IMR-90 (cell line): ENCODE measurements at places on chromosomes 4 and X.

DNA sequence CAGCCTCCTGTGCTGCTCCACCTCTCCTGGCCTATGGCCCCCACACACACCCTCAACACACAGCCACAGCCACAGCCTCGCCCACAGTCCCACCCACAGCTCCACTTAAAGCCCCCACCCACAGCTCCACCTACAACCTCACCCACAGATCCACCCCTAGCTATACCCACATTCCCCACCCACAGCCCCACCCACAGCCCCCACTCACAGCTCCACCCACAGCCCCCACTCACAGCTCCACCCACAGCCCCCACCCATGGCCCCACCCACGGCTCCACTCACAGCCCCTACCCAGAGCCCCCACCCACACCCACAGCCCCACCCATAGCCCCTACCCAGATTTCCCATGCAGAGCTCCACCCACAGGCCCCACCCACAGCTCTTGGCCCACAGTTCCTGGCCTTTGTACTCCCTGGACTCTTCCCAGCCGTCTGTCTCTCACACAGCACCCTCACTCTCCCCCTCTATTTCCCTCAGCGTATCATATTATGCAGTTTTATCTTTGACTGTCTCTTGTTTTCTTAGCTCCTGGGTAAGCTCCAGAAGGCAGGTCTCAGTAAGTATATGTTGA is 322.5 kb downstream of the EVC2 start:
- no peak for DNase-seq

GRCh38 chrX:86148594-86148993 is 343 bp downstream of the DACH2 start:
- no peak for DNase-seq

- no peak for DNase-seq
These were observed 50.0 kb downstream of the GRIA2 start for GRCh38 chr4:157270552-157270951.

GRCh38 chr4:113834298-113834697 is 72.8 kb upstream of the CAMK2D start:
- DNase-seq, result no peak

- no peak for DNase-seq
These were observed 140.0 kb downstream of the DHRSX start for GRCh38 chrX:2360731-2361130.

DNA sequence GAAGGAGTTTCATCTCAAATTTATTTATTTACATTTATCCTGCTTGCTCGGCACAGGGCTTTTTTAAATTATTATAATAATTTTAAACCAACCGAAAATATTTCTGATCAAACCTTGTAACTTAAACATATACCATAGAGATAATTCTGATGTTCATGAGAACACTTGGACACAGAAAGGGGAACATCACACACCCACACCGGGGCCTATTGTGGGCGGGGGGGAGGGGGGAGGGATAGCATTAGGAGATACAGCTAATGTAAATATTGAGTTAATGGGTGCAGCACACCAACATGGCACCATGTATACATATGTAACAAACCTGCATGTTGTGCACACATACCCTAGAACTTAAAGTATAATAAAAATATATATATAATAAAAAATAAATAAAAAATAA is 2.9 kb downstream of the ANXA5 start:
- no peak for DNase-seq

GRCh38 chr4:134632056-134632455 is 430.5 kb upstream of the PABPC4L start:
- DNase-seq, result no peak

DNA sequence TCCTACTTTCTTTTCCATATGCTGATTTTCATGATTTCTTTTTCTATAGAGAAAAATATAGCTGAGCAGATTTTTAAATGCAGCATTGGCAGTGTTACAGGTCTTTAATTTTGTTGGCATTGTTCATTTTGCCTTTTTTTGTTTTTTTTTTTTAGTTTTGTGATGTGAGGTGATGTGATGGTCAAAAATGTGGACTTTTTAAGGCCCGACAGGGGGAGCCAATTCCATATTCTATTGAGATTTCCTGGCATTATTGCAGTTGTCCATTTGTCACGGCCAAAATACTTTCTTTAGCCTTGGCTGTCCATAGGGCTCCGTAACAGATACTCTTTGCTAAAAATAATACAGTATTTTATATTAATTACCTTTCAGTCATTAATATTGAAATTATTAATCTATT is 47.8 kb downstream of the SLIT2 start:
- DNase-seq, result peak; percentile 41

DNA sequence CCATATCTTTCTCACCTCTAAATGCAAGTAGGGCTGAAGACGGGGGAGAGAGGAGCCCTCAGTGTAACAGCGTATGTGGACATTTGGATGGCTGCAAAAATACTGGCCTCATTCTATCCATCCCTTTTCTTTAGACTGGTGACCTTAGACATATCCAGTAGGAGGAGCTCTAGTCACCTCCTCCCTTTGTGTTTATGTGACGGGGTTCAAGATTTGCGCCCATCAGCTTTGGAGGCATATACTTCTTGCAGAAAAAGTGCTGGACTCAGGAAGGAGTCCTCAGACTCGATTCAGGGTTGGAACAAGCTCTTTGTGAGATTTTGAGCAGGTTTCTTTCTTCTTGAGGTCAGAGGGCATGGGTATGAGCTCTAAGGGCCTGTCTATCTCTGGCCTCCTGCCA is 86.2 kb downstream of the MAMLD1 start:
- no peak for DNase-seq

- DNase-seq, result no peak
These were observed 32.0 kb downstream of the LIMCH1 start for GRCh38 chr4:41569961-41570360.

DNA sequence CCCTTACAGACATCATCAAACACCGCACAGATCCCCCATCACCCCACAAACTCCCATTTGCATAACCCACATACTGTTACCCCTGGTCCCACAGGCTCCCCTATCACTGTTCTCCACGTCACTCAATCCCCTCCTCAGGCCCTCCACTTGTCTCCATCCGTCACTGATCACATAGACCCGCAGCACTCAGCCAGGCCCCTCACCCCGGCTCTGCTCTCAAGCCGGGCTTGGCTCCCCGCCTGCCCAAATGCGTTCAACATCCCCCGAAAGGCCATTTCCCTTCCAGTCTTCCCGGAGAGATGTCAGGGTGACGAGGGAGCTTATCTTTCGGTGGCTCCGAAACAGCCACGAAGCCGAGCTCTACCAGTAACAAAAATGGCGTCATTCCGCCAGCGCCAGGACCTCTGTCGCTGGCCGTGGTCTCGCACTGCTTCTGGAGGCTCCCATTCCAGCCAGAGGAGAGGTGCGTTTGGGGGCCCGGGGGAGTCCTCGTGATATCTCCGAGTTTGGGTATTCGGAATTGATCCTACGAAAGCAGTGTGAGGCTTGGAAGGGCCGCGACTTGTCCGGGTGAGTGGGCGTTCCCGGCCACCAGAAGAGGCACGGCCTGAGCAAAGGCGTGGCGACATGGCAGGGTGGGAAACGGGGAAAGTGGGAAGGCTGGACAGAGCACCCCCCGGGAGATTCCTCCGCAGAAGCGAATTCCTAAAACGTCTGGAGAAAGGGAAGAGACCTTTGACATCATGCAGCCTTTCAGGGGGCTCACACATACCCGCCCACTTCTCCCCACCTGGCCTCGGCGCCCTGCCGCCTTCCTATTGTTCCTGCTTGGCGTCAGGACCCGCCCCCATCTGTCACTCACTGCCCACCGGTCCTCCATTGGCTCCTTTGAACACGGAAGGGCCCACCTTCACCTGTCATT is at the start of gene ZNF630:
ZNF630 (minus strand) TSS at position 577 of the 922 bp plus-strand sequence. CDS start 4,754 bp downstream, outside the sequence.
- DNase-seq, result peak; percentile 6

GRCh38 chrX:8192276-8192675 is 21.2 kb upstream of the VCX2 start:
- no peak for DNase-seq

GRCh38 chr4:77613267-77613666 is 7.6 kb downstream of the CXCL13 start:
- DNase-seq, result no peak

DNA sequence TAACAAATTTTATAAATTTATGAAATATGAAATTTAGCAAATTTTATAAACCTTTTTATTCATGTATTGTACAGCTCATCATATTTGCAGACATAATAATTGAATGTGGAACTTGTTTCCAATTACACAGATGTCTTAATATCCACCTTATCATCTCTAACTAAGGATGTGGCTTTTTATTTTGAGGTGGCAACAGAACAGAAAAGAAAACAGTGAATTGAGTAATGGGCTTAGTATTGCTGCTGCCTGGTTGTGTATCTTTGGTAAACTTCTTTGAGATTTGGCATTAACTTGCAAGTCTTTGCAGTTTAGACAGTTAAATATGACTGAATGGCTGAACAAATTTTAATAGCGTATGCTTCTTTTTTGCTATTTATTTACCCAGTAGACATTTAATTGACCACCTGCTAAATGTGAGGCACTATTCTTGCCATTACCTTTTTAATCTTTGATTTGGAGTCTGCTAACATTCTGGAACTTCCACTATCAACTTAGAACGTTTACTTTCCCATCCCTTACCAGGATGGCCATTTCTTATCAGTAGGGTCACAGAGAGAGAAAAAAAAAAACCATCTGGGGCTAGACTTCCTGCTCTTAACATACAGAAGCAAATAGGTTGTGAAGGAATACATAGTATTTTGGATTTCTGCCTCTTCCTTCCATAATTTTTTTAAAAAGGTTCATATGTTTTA is 44.8 kb downstream of the CLCN3 start:
- no peak for DNase-seq

- DNase-seq, result no peak
These were observed 682.6 kb upstream of the GNPDA2 start for GRCh38 chr4:45408996-45409395.

GRCh38 chrX:10233696-10234095 is 76.9 kb downstream of the CLCN4 start:
- peak; percentile 39 for DNase-seq

GRCh38 chrX:141642979-141643378 is 53.5 kb downstream of the SPANXA2 start:
- DNase-seq, result peak; percentile 15

DNA sequence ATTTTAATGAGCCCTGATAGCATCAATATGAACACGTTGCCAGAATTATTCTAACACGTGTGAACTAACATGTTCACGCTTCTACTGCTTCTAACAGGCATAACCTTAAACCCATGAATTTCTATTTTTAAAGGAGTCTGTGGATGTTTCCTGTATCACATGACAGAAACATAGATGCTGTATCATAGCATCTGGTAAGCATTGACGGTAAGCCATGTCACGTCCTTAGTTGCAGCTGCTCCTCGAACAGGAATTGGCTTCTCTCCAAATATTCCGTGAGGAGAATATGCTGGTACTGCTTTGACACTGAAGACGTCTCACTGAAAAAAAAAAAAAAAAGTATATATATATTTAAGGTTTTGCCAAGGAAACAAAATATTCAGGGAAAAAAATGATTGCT is 105.1 kb upstream of the MXRA5 start:
- no peak for DNase-seq

- DNase-seq, result no peak
These were observed 77.1 kb upstream of the LSM6 start for GRCh38 chr4:146098397-146098796.

- DNase-seq, result no peak
These were observed 8.3 kb upstream of the PIM2 start for GRCh38 chrX:48927123-48927522.

DNA sequence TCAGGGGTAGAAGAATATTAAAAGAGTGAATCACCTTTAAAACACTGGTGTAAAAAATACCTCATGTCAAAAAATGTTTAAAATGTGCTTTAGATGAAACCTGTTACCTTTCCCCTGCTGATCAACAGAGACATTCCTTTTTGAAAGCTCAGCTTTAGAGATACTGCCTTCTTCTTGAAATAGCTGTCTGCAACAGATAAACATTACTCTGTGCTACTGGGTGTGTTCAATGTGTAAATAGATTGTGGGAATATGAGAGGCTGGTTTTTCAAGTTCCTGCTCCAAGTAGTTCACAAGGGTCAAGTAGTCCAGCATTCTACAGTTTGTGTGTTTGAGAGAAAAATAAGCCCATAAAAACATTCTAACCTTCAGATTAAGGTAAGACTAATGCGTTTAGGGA is at the start of gene SYTL5:
SYTL5 (plus strand) TSS at position 263 of the 400 bp plus-strand sequence. CDS start 27,337 bp downstream, outside the sequence.
- DNase-seq, result no peak

DNA sequence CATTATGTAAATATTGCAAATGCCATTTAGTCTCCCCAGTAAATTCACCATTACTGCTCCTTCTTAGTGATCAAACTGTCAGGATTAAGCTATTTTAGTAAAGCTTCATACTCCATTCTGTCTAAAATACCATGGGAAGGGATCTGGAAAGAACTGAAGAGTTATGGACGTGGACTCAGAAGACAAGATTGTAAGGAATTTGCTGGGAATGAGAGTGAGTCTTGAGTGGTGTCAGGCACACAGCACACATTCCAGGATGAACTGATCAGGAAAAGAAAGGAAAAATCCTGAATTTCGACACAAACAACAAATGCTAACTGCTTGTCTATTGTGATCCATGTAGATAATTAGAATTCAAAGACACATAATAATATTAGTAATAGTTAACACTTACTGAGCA is 311.0 kb downstream of the CENPC start:
- no peak for DNase-seq

DNA sequence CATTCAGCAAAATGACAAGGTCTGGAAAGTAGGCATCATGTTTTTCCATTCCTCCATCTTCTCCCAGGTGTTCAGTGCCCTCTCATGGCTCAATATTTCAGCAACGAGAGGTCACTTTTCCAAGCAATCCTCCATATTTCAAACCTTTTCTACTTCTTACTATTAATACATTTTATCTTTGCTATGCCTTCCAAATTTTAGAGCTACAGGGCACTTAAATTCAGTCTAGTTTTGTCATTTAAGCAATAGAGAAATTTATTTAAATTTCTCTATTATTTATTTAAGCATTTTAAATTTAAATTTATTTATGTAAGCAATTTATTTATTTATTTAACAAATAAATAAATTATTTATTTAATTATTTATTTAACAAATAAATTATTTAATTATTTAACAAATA is 305.1 kb upstream of the ANXA10 start:
- DNase-seq, result no peak

GRCh38 chrX:40474205-40474626 is 106.6 kb upstream of the ATP6AP2 start:
- peak; percentile 4 for DNase-seq

GRCh38 chrX:39002466-39002865 is 201.2 kb downstream of the MID1IP1 start:
- DNase-seq, result no peak

GRCh38 chr4:111641813-111642579 is 503.3 kb upstream of the FAM241A start:
- DNase-seq, result peak; percentile 86

GRCh38 chrX:154353172-154353843 is 21.1 kb downstream of the FLNA start:
- no peak for DNase-seq
